CD4-positive, alpha-beta T cell treated with Interleukin-17A for 4 hours (primary cell): ENCODE measurements at places on chromosomes 5 and 9.

DNA sequence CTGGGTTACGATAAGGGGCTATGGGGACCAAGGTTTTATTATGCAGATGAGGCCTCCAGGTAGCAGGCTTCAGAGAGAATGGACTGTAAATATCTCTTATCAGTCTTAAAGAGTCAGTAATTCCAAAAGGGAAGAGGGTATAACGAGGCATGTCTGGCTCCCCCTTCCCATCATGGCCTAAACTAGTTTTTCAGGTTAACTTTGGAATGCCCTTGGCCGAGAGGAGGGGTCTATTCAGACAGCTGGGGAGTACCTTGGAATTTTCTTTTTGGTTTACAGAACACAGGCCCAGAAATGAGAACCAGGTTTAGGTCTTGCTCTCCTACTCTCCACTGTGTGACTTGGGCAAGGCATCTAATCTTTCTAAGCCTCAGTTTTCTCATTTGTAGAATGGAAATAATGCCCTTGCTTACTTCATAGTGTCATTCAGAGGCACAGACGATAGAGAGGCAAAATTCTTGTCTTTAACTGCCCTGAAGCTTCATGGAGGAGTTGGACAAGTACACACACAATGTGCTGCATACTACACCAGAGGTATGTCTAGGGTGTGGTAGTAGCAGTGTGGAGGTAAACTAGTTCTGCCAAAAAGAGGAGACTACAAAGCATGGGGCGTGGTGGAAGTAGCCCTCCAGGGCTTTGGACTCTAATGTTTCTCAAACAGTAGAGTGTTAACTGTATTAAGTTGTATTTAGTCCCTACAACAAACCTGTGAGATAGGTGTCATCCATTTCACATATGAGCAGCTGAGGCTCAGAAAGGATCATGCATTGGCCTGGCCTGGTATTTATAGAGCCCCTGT, 45.5 kb downstream of the IRF1 start:
- no peak for DNase-seq

DNA sequence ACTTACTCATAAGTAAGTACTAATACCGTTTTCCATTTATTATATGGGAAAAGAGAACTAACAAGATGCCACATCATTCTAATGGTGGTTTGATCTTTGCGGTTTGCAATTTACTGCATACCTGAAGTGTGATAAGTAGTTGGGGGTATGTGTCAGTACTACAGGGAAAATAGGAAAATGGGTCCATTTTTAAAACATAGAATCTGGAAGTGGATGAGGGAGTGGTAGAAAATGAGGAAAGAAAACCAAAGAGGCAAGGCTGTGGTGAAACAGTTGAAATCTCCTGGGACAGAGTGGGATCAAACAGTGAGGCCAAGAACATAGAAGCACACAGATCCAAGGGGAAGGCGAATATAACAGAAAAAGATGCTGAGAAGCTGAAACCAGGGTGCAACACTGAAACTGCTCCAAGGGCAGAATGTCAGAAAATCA, 6.7 kb downstream of the ADAMTSL1 start:
- DNase-seq, result no peak

- DNase-seq, result no peak
Observed at GRCh38 chr9:115306865-115307264, 188.9 kb upstream of the TNC start.

DNA sequence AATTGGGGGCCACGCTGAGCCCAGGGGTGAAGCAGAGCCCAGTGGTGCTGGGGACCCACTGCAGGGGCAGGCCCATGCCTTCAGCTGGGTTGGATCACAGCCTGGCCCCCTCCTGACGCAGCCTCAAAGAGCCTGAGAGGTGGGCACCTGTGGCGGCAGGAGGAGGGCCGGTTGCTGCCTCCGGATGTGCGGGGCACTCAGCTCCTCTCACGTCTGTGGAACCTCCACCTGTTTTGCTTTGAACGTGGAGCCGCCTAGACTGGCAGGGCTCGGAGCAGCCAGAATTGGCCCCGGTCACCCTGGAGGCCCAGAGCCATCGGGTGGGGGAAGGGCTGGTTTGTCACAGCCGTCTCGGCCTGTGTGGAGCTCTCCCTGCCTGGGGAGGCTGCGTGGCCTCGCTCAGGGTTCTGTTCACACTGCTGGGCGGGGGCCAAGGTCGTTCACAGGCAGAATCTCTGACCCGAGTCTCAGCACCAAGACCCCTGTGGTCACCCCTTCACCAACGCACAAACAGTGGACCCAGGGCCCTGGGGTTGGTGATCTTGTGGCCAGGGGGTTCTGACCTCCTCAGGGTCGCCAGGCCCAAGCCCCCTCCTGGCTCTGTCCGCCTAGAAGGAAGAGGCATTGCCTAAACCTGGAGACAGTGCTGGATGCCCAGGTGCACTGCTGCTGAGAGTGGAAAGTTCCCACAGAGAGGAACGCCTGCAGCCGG, 9.2 kb upstream of the SLC9A3 start:
- no peak for DNase-seq

- DNase-seq, result no peak
Observed at GRCh38 chr5:57676222-57677098, 193.8 kb upstream of the ACTBL2 start.

GRCh38 chr5:44538797-44539601, 149.8 kb upstream of the FGF10 start:
- no peak for DNase-seq

DNA sequence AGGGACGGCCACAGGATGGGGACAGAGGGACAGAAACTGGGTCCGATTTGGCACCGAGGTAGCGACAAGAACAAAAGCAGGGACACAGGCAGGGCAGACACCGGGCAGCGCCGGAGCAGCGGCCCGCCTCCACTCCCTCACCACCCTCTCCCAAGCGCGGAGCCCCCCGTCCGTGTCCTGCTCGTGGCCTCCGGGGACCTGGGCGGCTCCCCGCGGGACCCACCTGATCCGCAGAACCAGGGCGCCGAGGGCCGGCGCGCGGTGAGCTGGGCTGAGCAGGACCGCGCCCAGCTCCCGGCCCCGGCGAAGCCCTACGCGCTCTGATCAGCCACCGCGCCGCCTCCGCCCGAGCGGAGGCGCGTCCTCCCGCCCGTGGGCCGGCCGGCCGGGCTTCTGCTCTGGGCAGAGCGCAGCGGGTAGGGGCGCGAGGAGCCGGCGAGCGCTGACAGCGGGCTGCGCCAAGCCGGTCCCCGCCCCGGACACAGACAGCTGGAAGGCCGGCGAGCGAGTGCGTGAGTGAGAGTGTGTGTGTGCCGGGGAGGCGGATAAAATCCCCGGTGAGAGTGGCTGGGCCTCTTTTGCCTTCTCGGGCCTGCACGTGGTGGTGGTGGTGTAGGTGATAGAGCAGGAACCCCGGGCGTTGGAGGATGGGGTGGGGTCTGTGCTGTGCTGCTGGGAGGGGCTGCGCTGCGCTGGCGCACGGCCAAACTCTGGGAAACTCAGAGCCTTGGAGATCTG, at the start of gene GGTA1:
Gene GGTA1, minus strand, starts transcription at position 418 of the 738 bp plus-strand sequence. CDS start 31,922 bp downstream, outside the sequence.
- no peak for DNase-seq

DNA sequence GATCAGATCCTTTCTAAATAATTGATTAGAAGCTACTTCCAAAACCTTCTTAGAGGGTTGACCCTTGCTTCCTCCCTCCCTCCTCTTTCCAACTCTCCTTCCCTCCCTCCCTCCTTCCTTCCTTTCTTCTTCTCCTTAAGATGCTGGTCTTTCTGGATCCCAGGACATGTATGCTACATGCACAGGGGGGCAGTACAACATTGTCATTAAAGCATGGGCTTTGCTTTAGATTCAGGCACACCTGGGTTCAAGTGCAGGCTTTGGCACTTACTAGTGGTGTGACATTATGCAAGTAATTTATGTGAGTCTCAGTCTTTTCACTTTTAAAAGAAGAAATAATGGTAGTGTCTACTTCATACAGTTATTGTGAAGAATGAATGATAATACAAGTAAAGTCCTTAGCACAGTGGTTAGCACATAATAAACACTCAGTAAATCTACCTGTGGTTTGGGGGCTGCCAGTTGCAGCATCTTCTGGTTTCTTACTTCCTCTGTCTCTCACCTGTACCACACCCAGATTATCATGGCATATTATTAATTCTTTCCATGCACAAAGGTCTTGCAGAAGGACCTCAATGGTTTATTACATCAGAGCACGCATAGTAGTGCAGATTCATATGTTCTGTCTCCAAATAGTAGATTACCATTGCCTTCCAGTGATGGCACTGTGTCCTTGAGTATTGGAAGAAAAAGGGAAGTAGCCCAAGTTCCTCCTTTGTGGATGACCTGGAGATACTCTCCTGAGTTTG, 154.1 kb downstream of the ARHGAP26 start:
- peak; percentile 13 for DNase-seq

- no peak for DNase-seq
Observed at GRCh38 chr5:140795259-140795641, 598 bp downstream of the PCDHA2 start.

GRCh38 chr9:130892477-130893304, 3.9 kb downstream of the QRFP start:
- no peak for DNase-seq

DNA sequence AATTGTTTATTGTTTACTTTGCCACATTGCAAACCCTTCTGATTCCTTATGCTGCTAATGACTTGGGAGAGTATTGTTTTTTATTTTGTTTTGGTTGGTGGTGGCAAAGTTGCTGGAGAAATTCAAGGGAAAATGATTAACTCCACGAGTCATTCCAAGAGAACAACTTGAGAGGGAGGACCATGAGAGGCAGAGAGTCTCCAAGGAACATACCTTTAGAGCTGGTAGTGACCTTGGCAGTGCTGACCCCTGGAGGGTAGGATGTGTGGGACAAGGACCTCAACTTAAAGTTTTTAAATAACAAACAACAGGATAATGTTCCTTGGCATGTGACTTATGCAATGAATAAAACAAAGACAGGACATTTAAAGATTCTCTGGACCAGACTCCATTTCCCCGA, 139.7 kb downstream of the LRRC70 start:
- DNase-seq, result peak; percentile 5

DNA sequence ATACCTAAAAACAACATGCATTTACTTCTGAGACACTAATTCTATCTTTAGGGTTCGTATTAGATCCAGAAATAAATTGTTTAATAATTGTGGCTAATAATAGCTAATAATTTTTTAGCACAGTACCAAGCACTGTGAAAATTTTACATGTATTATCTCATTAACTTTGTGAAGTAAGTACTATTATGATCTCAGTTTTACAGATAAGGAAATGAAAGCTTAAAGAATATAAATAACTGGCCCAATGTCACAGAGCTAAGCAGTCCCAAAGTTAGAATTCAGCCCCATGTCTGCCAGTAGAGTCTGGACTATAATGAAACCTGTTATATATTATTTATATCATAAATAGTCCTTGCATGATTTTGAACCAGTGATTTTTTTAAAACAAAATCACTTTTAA, 163.3 kb downstream of the NIPBL start:
- DNase-seq, result no peak

GRCh38 chr5:139454568-139455290, 7.8 kb downstream of the ECSCR start:
- DNase-seq, result no peak

DNA sequence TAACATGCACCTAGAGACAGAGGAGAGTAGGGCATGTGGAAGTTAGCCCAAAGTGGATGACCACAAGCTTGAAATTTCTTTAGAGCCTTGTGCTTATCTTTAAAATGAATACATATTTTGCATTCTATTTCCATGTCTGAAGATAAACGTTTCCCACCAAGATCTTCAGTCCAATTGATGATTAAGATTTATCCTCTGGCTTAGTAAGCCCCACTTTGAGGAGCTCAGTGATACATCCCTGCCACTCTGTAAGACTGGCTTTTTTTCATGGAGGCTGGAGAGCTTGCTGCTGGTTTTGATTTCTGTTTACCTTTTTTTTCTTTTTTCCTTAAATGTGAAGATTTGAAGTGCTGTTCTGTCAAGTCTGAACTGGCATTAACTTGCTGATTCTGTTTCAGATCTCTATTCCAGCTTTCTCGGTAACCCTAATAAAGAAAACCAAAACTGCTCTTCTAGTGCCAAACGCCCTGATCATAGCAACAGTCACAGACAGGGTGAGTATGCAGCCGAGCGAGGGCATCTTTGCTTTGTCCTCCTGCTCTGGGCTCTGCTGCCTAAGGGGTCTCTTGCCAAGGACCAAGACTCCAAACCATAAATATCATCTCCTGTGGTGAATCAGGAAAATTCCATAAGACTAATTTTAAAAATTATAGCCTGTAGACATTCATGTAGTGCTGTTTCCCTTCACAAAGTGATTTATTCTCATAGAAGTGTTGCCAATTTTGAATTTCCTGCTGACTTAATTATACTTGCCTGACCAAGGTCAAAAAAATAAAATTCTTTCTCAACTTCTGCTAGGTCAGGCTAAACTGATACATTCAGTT, 54.3 kb downstream of the GRAMD2B start:
- DNase-seq, result no peak

DNA sequence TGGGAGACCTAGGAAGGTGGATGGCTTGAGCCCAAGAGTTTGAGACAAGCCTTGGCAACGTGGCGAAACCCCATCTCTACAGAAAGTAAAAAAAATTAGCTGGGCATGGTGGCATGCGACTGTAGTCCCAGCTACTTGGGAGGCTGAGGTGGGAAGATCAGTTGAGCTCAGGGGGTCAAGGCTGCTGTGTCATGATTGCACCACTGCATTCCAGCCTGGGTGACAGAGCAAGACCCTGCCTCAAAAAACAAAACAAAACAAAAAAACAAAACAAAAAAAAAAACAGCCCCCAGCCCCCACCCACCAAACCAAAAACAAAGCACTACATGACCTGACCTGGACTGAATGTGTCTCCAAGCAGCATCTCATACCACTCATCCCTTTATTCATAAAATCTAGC, 33.3 kb upstream of the C7 start:
- no peak for DNase-seq

GRCh38 chr5:144139586-144139985, 30.9 kb downstream of the YIPF5 start:
- no peak for DNase-seq

GRCh38 chr5:147935032-147935431, 28.7 kb upstream of the C5orf46 start:
- no peak for DNase-seq

DNA sequence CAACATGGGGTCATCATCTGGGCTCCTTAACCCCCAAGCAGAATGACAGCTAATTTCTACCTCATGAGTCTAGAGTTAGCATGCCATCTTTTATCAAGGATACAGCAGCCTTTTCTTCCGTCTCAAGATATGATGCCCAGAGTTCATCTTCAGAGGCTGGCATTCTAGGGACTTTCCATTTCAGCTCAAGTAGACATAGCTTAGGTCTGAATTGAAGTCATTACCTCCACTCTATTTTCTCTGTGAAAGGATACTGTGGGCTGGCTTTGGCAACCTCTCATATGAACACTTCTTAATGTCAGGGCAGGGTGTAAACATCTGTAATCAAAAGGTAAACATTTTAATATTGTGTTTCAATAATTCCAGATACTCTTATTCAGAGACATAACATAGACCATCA, 535.7 kb downstream of the MAT2B start:
- DNase-seq, result no peak

- peak; percentile 13 for DNase-seq
Observed at GRCh38 chr9:17810728-17811571, 232.1 kb downstream of the SH3GL2 start.

- no peak for DNase-seq
Observed at GRCh38 chr5:43967165-43967564, 364.2 kb downstream of the NNT start.

DNA sequence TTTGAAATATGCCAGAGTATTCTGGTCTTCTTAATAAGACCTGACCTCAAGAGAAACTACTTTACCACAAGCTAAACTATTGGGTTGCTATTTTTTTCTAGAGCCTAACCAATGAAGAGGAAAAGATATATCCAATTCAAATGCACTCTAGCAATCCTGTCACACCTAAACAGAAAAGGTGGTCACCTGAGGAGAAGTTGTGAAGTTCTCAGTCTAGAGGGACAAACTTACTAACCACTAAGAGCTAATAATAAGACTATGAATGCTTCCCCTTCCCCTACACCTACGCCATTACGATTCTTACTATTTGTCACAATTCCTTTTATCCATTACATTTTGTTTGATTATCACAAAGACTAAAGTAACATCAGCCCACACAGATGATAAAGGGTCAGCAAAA, 29.7 kb downstream of the RLN2 start:
- no peak for DNase-seq
